Cardiac septum (tissue), 1 donor: ENCODE measurements at places on chromosomes 7 and 10. TPM values are rescaled to one million over a fixed set of nuclear protein-coding genes. Genes with fewer than 3 reads are reported as not detected.

- peak; percentile 80 for DNase-seq
These were observed 4.7 kb downstream of the UBTD1 start for GRCh38 chr10:97503406-97503805.

DNA sequence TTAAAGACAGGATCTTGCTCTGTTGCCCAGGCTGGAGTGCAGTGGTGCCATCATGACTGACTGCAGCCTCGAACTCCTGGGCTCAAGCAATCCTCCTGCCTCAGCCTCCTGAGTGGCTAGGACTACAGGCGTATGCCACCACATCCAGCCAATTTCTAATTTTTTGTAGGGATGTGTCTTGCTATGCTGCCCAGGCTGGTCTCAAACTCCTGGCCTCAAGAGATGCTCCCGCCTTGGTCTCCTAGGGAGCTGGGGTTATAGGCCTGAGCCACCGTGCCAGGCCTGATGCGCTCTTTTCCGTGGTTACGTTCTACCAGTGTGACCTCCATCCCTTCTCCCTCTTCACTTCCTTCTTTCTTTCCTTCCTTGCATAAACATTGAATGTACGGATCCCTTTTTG lies 34.2 kb upstream of the IL15RA start:
- DNase-seq = no peak

DNA sequence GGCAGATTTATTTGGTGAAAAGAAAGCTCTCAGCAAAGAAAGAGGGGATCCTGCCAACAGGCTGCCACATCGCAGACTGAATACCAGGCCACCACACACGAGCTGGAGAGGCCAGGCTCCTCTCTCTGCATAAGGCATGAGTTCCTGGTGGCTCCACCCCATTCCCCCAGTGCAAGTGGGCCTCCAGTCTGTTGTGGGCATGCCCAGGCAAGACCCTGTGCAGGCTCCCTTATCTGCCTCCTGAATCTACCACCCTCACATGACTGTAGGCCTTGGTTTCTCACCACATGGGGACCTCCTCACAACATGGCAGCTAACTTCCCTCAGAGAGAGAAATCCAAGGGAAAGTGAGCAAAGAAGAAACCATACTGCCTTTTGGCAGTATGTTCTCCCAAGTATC lies 26.7 kb upstream of the CUL1 start:
- DNase-seq = no peak

DNA sequence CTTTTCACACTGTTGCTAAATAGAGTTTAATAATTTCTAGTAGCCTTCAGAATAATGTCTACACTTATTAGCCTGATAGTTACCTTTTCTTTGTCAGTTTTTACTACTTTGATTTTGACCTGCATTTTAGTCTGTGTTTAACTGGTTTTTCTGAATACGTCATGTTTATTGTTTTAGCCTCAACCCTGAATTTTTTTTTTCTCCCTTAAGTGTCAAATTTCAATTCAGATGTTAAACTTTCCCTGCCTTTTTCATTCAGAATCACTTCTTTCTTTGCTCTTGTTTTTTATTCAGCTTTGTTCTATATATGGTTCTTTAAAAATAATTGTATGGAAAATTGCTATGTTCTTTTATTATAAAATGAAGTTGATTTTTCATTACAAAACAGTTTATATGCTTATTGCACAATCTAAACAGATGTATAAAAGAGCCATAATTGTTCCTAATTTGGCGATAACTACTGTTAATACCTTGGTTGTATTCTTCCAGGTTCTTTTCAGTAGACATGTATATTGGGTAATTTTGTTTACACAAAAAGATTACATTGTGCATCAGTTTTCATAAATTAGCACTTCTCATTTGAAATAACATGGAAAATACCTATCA lies 159.7 kb downstream of the ADK start:
- DNase-seq = no peak

STEAP1 gene
- total RNA-seq = 6.5 TPM

GTF2I gene
- total RNA-seq = 134 TPM
